RCC 7860 (cell line): ENCODE measurements at places on chromosomes 5 and 9.

GRCh38 chr5:32777733-32778132 lies 66.6 kb downstream of the NPR3 start:
- no peak for DNase-seq

DNA sequence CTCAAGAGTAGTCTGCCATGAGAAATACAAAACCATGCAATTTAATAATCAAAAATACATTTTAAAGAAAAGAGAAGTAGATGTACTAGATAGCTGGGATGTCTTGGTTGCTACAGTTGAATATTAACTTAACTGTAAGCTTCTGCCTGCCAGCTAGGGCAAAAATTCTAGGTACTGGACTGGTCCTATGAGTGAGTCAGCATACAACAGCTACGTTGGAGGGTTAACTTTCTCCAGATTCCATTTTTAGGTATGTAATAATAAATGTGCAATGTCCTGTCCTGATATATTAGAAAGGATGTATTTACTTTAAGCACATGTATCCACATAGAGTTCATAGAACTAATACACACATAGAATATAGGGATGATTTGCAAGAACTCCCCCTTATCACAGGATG lies 230.1 kb downstream of the CAAP1 start:
- DNase-seq: peak; percentile 57

GRCh38 chr5:126619781-126620180 lies 19.0 kb downstream of the PHAX start:
- DNase-seq: no peak

DNA sequence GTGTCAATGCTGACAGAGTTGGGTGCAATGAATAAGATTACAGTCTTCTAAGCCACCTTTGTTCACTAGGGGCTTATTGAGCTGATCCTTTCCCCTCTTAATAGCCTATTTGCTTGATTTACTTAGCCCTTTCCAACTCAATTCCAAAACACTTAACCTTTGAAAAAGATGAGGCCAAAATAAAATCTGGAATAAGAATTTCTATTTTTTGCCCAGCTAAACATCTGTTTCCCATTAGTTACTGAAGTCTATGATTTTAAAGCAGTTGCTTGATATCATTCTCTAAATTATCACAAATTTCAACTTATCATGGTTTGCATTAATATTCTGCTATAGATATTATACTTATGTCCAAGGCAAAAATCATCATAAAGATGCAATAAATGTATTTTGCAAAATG lies 1272.0 kb upstream of the ACO1 start:
- no peak for DNase-seq

GRCh38 chr9:37408933-37409710 lies 13.4 kb upstream of the GRHPR start:
- peak; percentile 31 for DNase-seq

DNA sequence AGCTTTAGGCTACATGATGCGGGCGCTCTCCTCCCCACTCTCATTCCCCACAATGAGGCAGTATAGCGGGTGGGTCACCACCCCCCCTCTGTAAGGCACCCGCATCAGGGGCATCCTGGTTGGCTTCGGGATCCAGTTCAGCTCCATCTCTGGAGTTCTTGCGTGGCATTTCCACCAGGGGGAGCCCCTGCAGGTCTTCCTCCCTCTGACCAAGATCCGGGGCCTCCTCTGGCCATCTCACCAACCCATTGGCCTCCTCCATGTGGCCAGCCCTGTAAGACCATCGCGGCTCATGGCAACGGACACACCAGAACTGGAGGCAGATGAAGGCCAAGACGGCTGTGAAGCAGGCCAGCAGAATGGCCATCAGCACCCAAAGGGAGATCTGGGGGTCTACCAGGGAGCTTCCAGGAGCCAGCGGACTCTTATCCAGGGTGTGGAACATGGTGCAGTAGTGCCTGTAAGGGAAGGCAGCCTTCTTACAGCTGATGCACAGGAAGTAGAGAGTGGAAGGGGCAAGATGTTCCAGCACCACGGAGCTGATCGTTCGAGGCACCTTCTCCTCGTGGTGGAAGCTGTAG lies 77.0 kb downstream of the CYFIP2 start:
- no peak for DNase-seq
